ENCODE measurements at places on chromosomes 7 and 10. TPM values are rescaled to one million over a fixed set of nuclear protein-coding genes. Genes with fewer than 3 reads are reported as not detected.

GRCh38 chr10:15579605-15580004 is 140.1 kb downstream of the ITGA8 start:
- DNase-seq = no peak

The CRPPA gene
- total RNA-seq = 0.81 TPM

GRCh38 chr7:115676080-115676479 is 354.5 kb downstream of the TFEC start:
- DNase-seq = no peak

GRCh38 chr7:51077316-51077986 is 239.2 kb downstream of the COBL start:
- no peak for DNase-seq

The SH2D4B gene
- 0.30 TPM for total RNA-seq

- no peak for DNase-seq
Measured at GRCh38 chr10:34764472-34764946, 50.6 kb downstream of the PARD3 start.

The SNX10 gene
- 12.4 TPM for total RNA-seq

The EEPD1 gene
- 20.7 TPM for total RNA-seq

DNA sequence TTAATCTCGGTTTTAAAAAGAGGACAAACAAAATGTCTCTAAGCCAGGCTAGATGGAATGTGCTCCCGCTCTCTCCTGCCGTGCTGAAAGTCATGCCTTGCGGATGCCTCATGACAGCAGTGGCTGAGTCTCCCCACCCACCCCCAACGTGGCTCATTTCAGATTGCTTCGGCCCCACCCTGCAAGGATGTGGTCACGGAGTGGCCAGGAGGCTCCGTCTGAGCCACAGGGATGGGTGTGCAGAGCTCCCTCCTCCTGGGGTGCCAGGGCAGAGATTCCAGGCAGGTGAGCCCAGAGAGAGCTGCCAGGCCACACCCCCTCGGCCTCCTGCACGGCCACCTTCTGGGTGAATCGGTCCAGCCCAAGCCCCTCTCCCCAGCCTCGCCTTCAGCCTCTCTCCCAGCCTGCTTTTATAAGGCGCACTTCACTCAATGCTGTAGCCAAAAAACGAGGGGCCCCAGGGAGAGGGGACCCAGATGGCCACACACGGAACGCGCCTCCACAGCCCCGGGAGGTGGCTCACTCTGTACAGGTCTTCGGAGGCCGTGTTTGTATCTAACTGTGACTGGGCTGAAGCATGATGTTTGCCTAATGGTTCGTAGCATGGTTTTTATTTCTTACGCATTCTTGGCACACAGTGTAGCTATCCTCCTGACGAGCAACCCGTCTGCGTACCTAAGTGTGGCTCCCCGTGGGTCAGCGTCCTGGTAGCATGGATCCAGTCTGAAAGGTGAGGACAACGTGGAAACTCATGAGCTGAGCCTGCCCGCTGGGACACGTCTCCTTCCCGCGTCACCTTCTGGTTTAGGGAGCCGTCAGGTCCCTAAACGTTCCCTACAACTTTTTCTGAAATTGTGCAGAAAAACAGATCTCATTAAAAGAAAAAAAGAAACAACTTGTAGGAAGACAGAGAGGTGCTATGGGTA is 413.8 kb upstream of the FOXK1 start:
- no peak for DNase-seq
